ENCODE measurements at places on chromosomes 3 and 15.

- no peak for DNase-seq
Measured at GRCh38 chr3:183128709-183129108, 29.4 kb upstream of the MCCC1 start.

- no peak for DNase-seq
Measured at GRCh38 chr3:56836276-56837163, 34.8 kb upstream of the ARHGEF3 start.

DNA sequence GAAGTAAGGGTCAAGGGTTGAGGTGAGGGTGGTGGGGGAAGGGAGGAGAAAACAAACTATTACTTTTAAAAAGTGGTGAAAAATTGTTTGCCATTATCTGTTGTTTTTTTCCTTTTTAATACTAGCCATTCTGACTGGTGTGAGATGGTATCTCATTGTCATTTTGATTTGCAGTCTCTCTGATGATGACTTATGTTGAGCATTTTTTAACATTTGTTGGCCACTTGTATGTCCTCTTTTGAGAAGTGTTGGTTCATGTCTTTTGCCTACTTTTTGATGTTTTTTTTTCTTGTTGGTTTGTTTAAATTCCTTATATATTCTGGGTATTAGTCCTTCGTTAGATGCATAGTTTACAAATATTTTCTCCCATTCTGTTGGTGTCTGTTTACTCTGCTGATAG, 185.9 kb upstream of the ANKRD28 start:
- DNase-seq, result no peak

DNA sequence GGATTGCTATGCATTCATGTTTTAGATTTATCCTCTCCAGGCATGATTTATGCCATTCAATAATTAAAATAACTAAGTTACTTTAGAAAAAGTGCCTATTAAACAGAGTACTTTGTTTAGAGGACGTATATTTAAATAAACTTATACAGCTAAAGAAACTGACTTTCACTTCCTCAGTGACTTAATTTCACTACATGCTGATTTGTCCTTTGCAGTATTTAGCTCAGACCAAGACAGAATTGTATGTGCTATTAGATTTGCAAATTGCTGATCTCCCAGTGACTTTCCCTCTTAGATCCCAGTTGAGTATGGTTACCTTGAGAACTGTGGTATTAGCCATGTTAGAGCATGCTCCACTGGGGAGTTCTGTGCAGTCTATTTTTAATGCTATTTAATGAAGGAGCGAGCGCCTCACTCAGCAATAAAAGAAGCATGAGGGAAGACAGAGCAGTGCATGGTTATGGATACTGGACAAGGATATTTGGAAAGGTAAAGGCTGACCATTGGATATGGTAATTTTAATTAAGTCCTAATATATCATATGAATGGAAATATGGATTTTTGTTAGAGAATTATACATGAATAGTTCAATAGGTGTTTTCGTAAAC, 2.7 kb downstream of the ARPP21 start:
- DNase-seq, result no peak

DNA sequence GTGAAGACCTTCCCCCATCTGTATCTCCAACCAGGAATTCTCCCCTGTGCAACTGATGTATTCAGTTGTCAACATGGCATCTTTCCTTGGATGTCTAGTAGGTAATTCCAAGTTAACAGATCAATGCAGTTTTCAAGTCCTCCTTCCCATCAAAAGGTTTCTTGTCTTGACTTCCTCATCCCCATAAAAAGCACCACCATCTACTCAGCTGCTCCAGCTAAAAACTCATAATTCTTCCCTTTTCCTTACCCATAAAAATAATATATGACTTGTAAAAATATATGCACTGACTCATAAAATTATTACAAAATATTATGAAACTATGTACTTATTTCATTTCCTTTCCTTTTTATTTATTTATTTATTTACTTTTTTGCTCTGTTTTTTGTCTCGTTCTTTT, 5.0 kb upstream of the CAND2 start:
- DNase-seq, result no peak

Data from D341Med (cell line).